ENCODE measurements at places on chromosomes 7 and 10.

DNA sequence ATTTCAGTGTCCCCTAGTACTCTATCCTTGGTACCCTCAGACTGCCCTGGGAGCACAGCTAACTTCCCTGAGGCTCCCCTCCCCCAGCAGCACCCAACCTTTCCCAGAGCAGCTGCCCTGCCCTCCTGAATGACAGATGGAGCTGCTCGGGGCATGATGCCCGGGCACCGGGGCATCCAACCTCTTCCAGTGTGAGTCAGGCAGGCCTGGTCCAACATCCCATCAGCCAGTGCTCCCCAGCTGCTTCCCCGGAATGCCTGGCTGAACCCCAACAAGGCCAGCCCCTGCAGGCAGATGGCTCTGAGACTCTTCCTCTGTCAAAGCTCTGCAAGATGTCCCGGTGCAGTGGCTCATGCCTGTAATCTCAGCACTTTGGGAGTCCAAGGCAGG, 11.9 kb upstream of the TSPAN15 start:
- DNase-seq, result no peak

GRCh38 chr7:28956608-28957063, 1.5 kb downstream of the TRIL start:
- no peak for DNase-seq

GRCh38 chr10:110118891-110119621, 88.3 kb upstream of the MXI1 start:
- DNase-seq, result no peak

DNA sequence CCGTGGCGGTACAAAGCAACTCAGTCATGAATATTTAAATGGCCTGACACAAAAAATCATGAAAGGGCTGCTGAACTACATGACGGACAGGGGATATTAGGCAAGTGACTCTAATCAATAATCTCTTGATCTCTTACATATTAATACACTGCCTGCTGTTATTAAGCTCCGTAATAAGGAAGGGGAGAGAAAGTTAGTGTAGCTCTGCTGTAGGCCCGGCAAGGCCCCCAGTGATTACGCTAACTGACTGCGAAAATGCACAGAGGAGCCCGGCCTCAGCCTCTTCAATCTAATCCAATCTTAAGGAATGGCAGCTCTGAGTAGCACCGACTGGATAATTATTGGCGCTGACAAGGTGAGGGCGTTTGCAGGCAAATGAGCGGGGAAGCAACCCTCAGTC, 583.5 kb upstream of the MKI67 start:
- no peak for DNase-seq

GRCh38 chr10:72049969-72050781, 38.2 kb downstream of the SPOCK2 start:
- DNase-seq, result no peak

- DNase-seq, result no peak
Observed at GRCh38 chr7:56537477-56537876, 421.3 kb upstream of the NUPR2 start.

DNA sequence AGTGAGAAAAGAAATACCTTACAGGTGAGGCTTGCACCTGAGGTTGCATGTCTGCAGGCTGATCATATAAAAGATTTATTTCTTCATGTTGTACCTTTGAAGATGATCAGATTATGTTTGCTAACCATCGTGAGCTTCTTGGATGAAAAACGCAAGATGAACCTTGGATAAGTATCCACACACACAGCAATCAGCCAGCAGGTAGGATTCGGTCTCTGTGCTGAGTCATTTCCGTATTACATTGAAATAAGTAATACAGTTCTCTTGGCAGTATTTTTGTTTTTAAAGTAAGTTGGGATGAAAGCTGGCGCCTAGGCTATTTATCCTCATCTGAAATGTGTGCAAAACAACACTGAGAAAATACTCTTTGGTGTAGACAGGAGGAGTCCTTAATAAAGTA, 109.0 kb upstream of the PRKCQ start:
- DNase-seq, result no peak

DNA sequence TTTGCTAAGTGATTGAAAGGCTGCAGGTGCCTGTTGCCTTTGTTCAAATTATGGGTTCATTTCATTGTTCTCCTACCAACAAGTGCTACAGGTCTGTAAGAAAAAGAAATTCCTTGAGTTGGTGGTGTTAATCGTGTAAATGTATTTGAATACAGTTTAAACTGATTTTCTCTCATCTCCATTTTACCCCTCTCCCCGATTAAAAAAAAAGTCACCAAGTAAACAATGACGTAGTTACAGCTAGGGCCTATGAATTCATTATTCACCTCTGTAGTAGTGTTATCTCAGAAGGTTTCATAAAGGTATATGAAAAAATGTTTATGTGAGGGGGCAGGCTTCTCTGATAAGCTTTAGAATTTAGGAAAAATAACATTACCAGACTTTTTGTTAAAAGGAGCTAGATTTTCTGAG, 1.1 kb downstream of the REEP3 start:
- no peak for DNase-seq

DNA sequence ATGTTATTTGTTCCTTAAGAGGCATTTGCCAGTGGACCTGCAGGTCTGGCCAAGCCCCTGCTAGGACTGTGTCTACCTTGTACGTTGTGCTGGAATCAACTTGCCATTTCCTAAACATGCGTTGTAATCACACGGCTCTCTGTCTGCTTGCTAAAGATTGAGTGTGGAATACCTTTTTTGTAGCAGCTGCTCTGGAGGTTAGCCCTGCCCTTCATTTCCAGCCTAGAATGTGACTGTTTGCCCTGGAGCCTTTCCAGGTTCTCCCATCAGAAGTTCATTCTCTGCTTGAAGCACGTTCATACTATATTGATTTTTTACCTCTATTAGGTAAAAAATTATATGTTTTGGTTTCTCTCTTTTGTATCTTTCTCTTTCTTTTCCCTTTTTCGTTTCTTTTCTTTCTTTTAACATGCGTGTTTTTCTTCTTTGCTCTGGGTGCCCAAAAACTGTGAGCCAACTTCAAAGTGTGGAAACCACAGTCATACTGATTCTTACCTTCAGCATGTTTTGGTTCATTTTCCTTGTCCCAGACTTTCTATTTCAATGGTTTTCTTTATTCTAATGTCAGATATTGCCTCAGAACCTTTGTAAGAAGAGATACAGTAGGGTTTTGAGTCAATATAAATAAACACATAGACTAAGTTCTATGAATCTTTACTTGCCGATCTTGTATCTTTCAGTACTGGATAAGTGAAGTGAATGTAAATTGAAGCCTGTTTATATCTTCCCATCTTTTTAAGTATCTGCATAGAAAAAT, 111.9 kb upstream of the RPA3 start:
- no peak for DNase-seq

DNA sequence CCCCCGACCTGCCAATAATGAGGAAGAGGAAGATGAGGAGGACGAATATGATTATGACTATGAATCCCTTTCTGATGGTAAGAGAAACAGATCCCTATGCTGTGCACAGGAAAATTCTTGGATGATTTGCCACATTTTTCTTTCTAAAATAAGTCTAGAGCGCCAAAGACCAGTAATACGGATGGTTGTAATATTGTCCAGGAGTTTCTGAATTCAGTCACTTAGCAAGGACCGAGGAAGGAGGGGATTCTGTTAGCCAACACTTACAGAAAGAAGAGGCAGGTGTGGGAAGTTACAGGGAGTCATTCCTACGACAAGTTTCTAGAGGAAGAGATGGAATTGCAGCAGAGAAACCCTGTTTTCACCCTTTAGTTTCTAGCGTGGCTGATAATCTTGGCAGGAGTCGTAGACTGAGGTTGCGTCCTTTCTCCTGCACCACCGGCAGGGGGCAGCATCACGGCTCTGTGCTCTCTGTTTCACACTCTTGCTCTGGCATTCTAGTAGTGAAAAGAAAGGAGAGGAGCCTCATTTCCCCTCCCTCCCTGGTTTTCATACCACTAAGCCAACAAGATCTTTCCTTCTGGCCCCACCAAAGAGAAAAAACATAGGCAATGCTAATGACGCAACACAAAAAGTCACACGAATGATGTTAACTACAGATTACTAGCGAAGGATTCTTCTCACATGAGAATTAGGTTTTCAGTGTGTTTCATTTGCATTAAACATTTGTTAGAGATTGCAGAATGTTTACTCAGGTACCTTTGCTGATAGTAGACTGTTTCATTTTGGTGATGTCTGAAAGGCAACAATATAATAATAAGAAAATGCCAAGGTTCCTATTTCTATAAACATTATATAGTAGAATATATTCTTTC, 82.7 kb downstream of the NOC3L start:
- DNase-seq, result peak; percentile 25

- no peak for DNase-seq
Observed at GRCh38 chr7:2313450-2314208, 612 bp downstream of the SNX8 start.

- no peak for DNase-seq
Observed at GRCh38 chr10:132489053-132489703, 48.4 kb upstream of the INPP5A start.

- DNase-seq, result no peak
Observed at GRCh38 chr7:148303295-148304082, 287.1 kb upstream of the C7orf33 start.

GRCh38 chr10:52740913-52741675, 31.5 kb downstream of the MBL2 start:
- no peak for DNase-seq

DNA sequence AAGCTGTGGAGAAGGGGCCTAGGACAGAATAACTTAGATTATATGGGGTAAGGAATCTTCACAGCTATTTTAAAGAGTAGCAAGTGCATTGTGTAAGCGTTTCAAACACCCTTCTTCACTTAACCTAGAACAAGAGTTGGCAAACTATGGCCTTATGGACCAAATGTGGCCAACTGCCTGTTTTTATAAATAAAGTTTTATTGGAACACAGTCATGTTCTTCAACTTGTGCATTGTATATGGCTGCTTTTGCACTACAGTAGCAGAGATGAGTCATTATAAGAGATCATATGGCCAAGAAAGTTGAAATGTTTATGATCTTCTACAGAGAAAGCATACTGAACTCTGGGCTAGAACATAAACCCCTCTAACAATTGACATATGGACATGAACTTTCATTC, 187.8 kb downstream of the ETV1 start:
- no peak for DNase-seq

GRCh38 chr7:24741679-24742505, 15.4 kb downstream of the GSDME start:
- no peak for DNase-seq

- DNase-seq, result no peak
Observed at GRCh38 chr7:98991141-98991540, 112.8 kb downstream of the TRRAP start.

DNA sequence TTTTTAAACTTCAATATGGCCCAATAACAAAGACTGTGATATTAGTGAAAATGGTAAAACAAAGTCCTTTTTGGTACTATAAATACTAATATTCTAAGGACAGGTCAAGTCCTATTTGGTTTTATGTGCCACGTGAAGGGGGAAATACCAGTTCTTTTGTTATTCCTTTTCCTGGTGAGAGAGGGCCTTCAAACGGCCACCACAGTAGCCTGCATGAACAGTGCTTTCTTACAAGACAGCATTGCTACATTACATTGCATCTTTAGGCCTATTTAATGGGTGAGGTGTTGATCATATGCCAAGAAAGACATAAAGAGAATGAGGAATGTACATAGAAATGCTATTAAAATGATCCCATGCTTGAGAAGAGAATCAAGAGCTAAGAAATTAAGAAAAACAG, 214.8 kb downstream of the LRRTM3 start:
- DNase-seq, result no peak

DNA sequence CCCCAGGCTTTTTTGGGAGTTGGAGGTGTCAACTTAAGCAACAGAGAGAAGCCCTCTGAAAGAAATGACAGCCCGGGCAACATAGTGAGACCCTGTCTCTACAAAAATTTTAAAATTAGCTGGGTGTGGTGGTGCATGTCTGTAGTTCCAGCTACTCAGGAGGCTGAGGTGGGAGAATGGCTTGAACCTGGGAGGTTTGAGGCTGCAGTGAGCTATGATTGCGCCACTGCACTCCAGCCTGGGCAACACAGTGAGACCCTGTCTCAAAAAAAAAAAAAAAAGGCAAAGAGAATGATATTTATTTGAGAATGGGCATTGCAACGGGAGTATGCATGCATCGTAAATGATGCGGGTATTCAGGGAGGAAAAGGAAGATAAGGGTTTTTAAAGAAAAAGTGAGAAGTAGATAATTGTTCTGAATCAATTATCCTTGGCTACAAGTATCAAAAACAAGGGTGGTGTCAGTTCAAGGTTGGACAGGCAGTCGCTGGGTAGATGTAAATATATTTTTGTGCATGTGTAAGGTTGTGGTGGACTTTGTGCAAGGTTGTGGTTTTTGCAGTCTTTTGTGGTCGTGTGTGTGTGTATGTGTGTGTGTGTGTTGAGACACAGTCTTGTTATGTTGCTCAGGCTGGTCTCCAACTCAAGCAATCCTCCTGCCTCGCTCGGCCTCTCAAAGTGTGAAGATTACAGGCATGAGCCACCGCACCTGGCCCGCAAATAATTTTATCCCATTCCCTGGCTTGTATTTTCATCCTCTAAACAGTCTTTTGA, 65.6 kb downstream of the COL26A1 start:
- DNase-seq, result no peak

DNA sequence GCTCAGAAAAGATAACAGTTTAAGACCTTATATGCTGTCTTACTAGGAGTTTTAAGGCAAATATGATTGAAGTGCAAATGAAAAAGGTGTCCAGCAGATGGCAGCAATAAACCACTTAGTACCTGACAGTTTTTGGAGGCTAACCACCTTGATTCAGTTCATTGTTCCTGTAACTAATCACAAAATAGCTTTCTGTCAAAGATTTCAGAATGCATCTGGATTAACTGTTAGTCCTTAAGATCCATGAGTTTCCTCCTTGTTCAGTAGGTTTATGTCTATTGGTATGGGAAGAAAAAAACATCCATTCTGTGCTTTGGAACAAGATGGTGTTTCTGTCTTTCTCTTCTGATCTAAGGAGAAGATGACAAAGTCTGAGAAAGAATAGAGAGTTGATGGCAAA, 46.6 kb downstream of the CCSER2 start:
- DNase-seq, result no peak

GRCh38 chr10:118925404-118926071, 104.0 kb upstream of the NANOS1 start:
- DNase-seq, result no peak

GRCh38 chr7:129797214-129797789, 155.5 kb downstream of the UBE2H start:
- DNase-seq, result no peak

GRCh38 chr10:88107296-88108097, 244.1 kb downstream of the PTEN start:
- no peak for DNase-seq

- no peak for DNase-seq
Observed at GRCh38 chr7:100430493-100431285, 1.1 kb downstream of the MEPCE start.

- DNase-seq, result no peak
Observed at GRCh38 chr10:75507469-75507868, 76.0 kb downstream of the LRMDA start.

GRCh38 chr10:100670828-100671479, 74.4 kb upstream of the PAX2 start:
- peak; percentile 54 for DNase-seq

Data from activated CD4-positive, CD25-positive, alpha-beta regulatory T cell (primary cell).